Stimulated activated CD8-positive, alpha-beta memory T cell treated with anti-CD3 and anti-CD28 coated beads, Interleukin-4, amount 100 ng/mL, for 1 hour (primary cell): ENCODE measurements at places on chromosomes 7 and 10.

DNA sequence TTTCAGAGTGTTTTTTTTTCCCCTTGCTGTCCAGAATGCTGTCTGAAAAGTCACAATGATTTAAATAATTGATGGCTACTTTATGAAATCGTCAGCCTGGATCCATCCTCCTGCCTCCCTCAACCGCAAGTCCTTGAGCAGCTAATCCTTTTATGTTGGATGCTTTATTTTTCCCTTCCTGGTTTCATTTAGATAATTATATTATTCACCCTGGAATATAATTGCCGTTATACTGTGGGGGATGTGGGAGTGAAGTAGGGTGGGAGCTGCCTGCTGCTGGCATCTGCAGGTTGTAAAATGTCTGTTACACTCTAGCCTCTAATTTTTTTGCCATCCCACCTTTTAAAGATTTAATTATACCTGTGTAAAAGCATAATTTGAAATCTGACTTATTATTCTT, 290.5 kb upstream of the LRGUK start:
- no peak for DNase-seq

- no peak for DNase-seq
These were observed 10.9 kb downstream of the STK32C start for GRCh38 chr10:132296666-132297443.

- DNase-seq: no peak
These were observed 2.4 kb downstream of the UROS start for GRCh38 chr10:125820701-125821100.

DNA sequence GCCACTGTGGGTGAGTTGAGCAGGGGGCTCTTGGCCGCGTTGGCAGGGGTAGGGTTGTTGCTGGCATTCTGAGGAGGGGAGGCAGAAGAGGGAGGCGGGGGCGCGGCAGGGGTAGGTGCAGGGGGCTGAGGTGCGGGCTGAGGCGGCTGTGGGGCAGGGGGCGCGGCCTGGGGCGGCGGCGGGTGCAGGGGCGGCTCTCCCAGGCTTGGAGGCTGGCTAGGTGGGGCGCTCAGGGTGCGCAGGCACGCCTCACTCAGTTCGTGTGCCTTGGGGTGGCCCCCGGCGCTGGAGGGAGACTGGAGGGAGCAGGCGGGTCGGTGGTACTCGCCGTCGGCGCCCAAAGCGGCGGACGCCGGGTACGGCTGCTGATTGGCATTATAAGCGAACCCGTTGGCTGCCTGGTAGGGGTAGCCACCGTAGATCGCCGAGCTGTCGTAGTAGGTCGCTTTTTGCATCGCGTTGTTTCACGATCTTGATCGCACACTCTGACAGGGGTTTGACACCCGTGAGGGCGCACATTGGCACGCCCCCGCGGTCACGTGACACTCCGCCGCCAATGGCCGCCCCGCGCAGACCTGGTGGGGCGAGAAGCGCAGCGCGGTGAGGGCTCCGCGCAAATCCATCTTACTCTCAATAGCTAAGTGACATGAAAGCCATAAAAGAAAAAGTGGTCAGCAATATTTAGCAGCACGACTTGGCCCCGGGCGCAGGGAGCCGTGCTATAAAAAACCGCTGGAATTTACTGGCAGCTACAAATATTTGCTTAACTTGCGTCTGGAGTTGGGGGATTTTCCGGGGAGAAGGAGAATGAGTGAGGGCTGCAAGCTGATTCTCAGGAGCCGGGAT, 7.9 kb upstream of the HOXA2 start:
- no peak for DNase-seq

GRCh38 chr10:51389415-51390321, 309.7 kb downstream of the CSTF2T start:
- no peak for DNase-seq

DNA sequence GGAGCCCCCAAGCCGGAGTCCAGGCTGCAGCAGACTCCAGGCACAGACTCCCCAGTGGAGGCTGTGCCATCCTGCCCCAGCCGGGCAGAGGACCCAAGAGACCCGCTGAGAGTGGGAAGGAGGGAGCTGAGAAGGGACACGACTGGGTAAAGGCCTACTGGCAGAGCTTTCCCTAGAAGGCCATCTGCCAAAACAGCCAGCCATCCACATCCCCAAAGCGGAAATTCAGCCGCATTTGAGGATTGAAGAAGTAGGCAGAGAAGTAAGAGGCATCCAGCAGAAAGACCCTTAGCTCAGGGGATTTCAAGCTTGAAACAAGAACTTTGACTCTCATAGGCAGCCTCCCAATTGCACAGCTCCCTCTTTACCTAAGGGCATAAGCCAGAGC, 857 bp downstream of the CPXM2 start:
- DNase-seq: no peak

DNA sequence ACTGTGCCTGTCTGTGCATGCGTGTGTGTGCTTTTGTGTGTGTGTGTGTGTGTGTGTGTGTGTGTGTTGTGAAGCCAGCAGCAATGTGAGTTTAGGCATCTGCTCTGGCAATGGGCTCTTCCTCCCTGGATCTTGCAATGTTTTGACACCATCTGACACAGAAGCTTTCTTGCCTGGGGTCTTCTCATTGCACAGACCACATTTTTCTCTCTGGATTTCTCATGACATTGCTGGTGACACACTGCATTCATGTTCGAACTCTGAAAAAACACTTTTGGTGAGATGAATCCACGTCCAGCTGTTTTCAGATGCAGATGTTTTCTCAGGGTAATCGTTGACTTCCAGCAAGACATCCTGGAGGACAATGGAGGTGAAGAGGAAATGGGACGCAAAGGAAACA, 63.0 kb upstream of the FZD8 start:
- no peak for DNase-seq

DNA sequence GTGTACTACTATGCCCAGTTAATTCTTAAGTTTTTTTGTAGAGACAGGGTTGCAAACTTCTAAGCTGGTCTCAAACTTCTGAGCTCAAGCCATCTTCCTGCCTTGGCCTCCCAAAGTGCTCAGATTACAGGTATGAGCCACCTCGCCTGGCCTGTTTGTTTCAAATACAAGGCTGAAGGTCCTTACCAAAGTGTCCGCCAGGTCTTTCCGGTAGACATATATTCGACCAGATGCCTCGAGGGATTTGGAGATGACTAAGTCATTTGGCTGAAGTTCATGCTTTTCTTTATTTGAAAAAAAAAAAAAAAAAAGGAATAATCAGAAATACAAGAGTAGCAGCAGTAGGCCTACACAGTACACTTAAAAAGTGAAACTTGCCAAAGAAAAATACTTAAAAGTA, 204.5 kb upstream of the CDCA7L start:
- no peak for DNase-seq
